Fibroblast of lung (primary cell): ENCODE measurements at places on chromosomes 7 and 10. TPM values are rescaled to one million over a fixed set of nuclear protein-coding genes. Genes with fewer than 3 reads are reported as not detected.

EPHB4 gene
- polyA plus RNA-seq = 28.5 and 36.0 TPM in 2 replicates

AIMP2 gene
- 47.4 and 58.5 TPM in 2 replicates for polyA plus RNA-seq

ACSL5 gene
- 2.3 and 6.6 TPM in 2 replicates for polyA plus RNA-seq

ZNF248 gene
- polyA plus RNA-seq = 4.3 and 6.9 TPM in 2 replicates

GPR141 gene
- not detected in 2 replicates for polyA plus RNA-seq
